Mesangial cell (primary cell): ENCODE measurements at places on chromosomes 11 and 22. TPM values are rescaled to one million over a fixed set of nuclear protein-coding genes. Genes with fewer than 3 reads are reported as not detected.

The MMP13 gene
- total RNA-seq: 0.33 and 4.1 TPM in 2 replicates

The FGF19 gene
- not detected in 2 replicates for total RNA-seq

The TPST2 gene
- 21.9 and 26.2 TPM in 2 replicates for total RNA-seq

The SCGB1A1 gene
- not detected in 2 replicates for total RNA-seq

The SAA1 gene
- total RNA-seq: 0.51 TPM in 1 of 2 replicates, not detected in the other

The CD44 gene
- total RNA-seq: 104 and 320 TPM in 2 replicates

The MPEG1 gene
- total RNA-seq: not detected in 2 replicates

The OR52H1 gene
- total RNA-seq: not detected in 2 replicates

The SORL1 gene
- total RNA-seq: 1.5 and 8.0 TPM in 2 replicates

The OR52E6 gene
- total RNA-seq: not detected in 2 replicates

The SLC22A6 gene
- not detected in 2 replicates for total RNA-seq

The MRGPRE gene
- total RNA-seq: not detected in 2 replicates

The HOATZ gene
- total RNA-seq: 0.49 TPM in 1 of 2 replicates, not detected in the other

The CXCR5 gene
- total RNA-seq: not detected in 2 replicates

The TRPM5 gene
- total RNA-seq: not detected in 2 replicates

The GCAT gene
- 23.1 and 32.8 TPM in 2 replicates for total RNA-seq

The KCNK7 gene
- 0.25 TPM in 1 of 2 replicates, not detected in the other for total RNA-seq

The RAG1 gene
- 1.3 TPM in 2 replicates for total RNA-seq

The STK33 gene
- total RNA-seq: 4.7 and 9.0 TPM in 2 replicates

The HTR3A gene
- total RNA-seq: not detected in 2 replicates

The OR8D1 gene
- total RNA-seq: not detected in 2 replicates

The LDHAL6A gene
- not detected in 2 replicates for total RNA-seq

The FGF3 gene
- not detected in 2 replicates for total RNA-seq

The C11orf98 gene
- 46.0 and 120 TPM in 2 replicates for total RNA-seq

The CRACR2B gene
- 5.7 and 20.4 TPM in 2 replicates for total RNA-seq

The RIC3 gene
- 0.38 TPM in 1 of 2 replicates, not detected in the other for total RNA-seq

The GTSE1 gene
- 1.3 and 35.5 TPM in 2 replicates for total RNA-seq

The PICK1 gene
- total RNA-seq: 31.8 and 44.1 TPM in 2 replicates

The OR52I1 gene
- not detected in 2 replicates for total RNA-seq
